ENCODE measurements at places on chromosomes 1 and 21.

DNA sequence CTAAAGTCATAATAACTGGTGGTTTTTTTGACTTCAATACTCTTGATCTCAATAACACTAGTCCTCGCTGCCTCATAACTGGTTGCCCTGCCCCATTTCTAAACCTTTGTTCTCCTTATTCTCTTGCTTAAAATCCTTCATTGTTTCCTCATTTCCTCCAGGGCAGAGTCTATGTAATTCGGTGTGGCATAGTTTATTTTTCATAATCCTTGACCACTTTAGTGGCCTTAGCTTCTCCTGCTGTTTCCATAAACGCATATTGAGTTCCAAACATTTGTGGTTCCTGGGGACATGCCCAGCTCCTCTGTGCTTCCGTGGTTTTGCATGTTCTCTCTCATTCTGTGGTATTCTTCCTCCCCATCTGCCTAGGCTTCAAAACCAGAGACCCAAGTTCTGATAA, 19.0 kb upstream of the TLCD4 start:
- no peak for DNase-seq

DNA sequence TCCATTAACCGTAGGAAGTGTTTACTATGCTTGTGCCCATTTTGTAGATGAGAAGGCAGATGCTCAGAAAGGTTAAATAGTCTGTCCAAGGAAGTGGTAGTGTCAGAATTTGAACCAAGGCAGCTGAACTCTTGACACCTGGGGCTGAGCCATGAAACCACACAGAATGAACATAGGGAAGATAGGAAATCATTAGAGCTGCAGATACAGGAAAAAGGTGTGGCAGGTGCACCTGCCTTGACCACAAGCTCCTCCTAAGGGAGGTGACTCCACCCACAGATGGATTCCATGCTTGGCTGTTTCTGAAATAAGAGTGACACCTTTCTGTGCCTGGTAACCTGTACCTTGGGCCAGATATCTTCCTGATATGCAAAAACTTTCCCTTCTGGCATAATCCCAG, 69.9 kb upstream of the IGSF21 start:
- no peak for DNase-seq

DNA sequence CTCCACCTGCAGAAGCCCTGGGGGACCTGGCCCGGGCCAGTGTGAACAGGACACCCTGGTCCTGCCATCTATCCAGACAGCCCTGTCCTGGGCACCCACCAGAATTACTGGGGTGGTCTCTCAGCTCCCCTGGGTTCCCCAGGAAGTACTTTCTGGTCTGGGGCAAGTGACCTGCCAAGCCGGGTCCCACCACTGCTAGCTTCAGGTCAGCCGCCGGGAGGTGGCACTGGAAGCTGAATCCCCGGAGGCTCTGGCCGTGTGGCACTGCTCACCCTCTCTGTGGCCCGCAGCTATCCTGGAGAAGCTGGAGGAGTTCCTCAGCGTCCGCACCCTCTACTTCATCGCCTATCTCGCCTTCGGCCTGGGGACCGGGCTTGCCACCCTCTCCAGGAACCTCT, 21.3 kb downstream of the SLC45A1 start:
- DNase-seq, result no peak

DNA sequence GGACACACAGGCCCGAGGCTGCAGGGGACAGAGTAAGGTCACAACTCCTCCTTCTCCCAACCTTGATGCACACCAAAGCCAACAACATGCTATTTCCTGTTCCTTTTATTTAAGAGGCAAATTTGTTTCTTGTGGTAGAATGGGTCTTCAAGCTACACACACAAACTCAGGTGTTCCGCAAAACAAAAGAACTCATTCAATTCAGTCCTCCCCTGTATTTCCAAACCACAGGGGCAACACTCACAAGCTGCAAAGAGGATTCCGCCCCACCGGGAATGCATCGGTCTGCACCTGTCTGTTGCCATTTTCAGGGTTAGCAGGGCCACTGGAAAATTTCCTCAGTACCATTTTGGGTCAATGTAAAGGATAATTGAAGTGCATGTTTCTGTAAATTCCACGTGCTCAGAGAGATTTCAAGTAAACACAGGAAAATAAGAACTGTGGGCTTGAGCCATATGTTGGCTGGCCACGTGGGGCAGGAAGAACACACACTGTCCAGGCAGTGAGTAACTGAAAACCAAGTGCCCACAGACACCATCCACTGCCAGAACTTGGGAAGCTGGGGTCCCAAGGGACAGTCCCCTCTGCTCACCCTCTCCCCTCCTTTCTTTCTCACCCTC, 145.2 kb upstream of the ERG start:
- DNase-seq, result no peak

- DNase-seq, result no peak
Measured at GRCh38 chr21:34511181-34511580, 829 bp downstream of the KCNE1 start.

DNA sequence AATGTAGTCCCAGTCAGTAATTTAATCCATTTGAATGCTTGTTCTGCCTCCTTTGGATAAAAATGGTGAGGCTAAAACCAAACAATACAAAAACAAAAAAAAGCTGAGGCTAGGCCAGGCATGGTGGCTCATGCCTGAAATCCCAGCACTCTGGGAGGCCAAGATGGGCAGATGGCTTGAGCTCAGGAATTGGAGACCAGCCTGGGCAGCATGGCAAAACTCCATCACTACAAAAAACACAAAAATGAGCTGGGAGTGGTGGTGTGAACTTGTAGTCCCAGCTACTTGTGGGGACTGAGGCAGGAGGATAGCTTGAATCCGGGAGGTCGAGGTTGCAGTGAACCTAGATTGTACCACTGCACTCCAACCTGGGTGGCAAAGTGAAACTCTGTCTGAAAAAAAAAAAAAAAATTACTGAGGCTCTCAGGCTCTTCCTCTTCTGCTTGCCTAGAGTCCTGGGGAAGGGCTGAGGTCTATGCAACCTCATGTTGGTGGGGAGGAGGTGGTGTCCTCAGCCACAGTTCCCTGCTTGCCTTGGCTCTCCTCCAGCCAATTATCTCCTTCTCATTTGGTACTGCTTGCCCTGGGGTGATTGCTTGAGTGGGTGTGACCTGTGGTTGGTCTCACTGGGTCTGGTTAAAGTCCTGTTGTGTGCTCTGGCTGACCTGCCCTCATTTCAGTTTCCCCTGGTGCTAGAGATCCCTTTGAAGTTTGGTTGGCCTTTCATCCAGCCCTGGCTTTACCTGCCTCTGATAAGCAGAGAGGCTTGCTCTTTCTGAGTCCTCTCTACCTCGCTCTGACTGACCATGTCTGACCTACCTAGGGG, 20.9 kb downstream of the S1PR1 start:
- DNase-seq, result no peak

Data from activated T-helper 1 cell treated with anti-CD3 and anti-CD28 coated beads, Interleukin-2, amount 50 U/mL, for 16 hours (primary cell).